ENCODE measurements at places on chromosomes 2 and 18.

DNA sequence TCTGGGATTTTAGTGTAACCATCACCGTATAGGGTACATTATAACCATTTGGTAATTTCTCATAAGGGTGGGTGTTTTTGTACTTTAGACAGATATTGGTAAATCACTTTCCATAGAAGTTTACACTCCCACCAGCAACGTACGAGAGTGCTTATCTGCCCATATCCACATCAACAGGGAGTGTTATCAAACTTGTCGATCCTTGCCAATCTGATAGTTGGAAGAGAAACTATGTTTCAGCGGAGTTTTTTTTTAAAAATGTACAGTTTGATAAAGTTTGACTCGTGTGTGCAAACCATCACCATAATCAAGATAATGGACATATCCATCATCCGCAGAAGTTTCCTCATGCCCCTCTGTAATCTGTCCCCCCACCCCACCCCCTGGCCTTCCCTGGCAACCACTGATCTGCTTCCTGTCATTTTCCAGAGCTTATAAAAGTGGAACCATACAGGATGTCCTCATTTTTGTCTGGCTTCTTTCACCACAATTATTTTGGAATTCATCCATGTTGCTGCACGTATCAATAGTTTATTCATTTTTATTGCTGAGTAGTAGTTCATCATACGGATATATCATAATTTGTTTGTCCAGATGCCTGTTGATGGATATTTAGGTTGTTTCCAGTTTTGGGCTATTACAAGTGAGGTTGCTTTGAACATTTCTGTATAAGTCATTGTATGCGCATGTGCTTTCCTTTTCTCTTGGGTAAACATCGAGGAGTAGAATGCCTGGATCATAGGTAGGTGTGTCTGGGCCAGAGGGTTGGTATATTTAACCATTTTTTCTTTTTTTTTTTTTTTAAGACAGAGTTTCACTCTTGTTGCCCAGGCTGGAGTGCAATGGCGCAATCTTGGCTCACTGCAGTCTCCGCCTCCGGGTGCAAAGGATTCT lies 18.6 kb downstream of the GLI2 start:
- no peak for DNase-seq

DNA sequence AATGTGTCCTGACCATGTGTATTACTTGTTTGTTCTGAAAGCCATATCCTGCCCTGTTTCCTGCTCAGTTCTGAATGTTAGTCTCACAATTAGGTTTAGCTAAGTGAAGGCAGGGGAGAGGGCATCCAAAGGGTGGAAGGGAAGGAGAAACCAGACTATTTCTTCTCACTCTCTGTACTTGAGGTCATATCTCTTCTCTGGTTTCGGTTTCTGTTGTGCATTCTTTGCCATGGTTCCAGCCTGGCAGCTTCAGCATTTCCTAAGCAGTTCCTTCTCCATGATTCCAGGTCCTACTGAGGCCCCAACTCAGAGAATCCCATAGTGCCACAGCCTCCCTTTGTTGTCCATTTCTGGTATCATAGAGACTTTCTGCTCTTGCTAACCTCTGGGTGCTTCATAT lies 40.3 kb upstream of the HNMT start:
- no peak for DNase-seq

DNA sequence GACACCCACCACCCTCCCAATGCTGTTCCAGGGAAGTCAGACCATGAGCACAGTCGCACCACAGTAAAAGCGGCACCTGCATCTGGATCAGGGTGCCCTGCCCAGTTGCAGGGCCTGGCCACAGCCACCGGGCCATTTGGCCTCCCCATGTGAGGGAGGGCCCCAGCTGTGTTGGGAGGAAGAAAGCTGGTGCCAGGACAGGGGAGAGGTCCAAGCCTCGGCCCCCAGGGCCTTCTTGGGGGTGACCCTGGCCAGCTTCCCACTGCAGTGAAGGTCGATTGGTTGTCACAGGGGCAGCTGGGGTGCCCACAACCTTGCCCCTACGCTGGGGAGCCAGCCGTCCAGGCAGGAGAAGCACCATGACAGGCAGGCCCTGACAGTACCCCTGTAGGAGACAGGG lies 183.2 kb upstream of the RAB6C start:
- no peak for DNase-seq

GRCh38 chr2:19120941-19121750 lies 237.3 kb downstream of the OSR1 start:
- no peak for DNase-seq

DNA sequence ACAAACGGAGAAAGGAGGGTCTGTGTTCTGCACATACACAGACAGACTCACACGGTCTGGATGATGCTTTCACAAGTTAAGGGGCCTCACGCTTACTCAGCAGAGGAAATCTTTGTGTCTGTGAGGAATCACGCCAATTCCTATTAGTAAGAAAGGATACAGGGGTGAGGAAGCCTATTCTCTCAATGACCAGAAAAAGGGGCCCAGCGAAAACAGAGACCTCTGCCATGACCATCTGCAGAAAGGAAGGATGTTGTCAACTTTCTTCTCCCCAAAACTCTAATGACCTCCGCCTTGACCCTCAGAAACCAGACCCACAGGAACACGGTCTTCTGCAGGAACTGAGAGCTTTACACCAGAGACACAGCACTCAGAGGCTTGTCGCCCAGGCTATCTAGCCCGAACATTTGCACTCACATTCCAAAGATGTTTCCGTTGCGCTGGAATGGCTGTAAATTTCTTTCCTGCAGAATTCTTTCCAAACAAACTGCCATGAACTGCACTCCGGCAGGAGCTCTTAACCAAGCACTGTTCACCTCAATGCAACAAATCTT lies 186.3 kb downstream of the TCF4 start:
- DNase-seq, result no peak

- DNase-seq, result no peak
These were observed 410.2 kb upstream of the CHST9 start for GRCh38 chr18:27595113-27595838.

GRCh38 chr2:40321016-40321623 lies 130.8 kb downstream of the SLC8A1 start:
- DNase-seq, result no peak

DNA sequence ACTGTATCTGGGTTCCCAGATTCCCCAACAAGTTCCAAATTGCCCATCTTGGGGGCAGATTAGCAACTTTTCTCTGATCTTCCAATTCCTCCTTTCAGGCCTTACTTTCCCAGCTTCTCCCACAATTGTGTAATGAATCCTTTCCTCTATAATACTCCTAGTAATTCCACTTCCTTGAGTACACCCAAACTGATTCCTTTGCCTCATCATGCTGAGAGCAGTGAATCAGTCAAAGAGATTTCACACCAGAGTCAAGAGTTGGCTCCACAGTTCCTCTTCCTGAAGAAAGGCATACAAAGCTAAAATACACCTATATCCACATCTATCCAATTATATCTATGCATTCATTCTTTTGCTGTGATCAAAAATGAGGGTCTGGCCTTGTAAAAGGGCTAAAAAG lies 28.6 kb upstream of the DAPL1 start:
- no peak for DNase-seq

GRCh38 chr2:235603659-235604058 lies 109.8 kb downstream of the AGAP1 start:
- DNase-seq, result no peak

DNA sequence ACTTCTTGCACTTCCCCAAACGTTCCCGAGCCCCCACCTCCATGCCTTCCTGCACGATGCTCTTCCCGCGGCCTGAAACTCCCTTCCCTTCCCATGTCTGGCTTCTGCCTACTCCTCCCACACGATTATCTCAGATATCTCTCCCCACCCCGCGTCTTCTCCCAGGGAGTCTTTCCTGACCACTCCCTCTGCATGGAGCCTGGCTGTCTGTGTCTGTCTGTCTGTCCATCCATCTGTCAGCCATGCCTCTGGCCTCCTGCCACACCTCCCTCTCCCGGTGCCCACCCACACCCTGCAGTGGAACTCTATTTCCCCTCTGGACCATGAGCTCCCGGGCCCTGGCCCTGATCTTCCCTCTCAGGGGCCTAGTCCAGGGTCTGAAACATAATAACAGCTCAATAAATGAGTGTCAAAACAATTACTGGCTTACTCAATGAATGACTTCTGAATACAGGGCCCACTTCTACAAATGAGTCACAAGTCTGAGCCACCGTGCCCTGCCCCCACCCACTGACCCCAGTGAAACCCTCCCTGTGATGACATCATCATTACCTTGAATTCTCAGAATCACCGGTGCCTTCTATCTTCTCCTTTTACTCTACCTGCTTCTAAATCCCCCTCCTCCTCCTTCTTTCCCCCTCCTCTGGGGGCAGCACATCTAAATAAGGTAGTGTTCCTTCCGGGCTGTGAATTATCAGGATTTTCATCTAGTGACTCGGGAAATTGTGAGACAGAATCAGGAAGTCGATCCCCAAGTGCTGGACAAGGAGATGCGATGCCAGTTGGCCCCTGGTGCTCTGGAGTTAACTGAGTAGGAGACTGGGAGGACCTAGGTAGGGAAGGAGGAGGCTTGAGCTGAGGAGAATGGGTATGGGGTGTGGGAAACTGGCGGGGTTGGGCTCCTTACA lies 46.1 kb upstream of the PLB1 start:
- no peak for DNase-seq

DNA sequence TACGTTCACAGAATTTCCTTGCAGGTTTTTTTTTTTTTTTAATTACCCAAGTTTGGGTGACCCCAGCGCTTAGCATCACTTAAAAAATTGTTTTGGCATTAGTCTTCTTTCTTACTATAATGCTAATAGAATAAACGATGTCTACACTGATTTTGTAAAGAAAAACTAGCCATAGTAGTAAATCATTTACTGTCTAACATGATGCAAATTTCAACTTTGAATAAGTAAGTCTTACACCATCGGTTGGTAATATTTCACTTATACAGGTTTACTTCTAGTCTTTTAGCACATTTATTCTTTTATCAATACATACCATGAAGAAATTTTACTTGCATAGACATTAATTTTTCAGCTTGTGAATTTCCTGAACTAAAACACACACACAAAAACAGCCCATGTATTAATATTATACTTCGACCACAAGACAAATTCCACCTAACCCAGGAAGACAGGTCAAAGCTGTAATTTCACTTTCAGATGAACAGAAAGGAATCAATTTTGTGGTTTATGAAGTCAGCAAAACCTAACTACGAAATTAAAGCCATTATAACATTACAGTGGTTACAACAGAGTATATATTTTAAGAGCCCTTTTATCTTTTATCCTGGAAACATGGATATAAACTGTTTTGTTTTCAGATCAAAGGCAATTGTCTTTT lies 1.9 kb downstream of the YES1 start:
- no peak for DNase-seq

DNA sequence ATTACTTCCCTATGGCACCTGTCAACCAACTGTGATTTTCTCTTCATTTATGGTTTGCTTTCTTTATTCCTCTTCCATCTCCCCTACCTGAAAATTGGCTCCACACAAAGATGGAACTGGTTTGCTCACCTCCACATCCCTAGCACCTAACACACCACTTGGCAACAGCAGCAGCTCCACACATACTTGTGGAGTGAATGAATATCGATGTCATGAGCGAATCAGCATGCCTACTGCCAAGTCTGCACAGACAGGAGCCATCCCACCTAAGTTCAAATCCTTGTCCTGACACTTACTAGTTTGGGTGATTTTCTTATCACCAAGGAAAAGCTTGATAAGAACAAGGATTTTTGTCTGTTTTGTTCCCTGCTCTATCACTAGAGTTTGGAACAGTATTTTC lies 191.4 kb upstream of the TMEM200C start:
- no peak for DNase-seq

DNA sequence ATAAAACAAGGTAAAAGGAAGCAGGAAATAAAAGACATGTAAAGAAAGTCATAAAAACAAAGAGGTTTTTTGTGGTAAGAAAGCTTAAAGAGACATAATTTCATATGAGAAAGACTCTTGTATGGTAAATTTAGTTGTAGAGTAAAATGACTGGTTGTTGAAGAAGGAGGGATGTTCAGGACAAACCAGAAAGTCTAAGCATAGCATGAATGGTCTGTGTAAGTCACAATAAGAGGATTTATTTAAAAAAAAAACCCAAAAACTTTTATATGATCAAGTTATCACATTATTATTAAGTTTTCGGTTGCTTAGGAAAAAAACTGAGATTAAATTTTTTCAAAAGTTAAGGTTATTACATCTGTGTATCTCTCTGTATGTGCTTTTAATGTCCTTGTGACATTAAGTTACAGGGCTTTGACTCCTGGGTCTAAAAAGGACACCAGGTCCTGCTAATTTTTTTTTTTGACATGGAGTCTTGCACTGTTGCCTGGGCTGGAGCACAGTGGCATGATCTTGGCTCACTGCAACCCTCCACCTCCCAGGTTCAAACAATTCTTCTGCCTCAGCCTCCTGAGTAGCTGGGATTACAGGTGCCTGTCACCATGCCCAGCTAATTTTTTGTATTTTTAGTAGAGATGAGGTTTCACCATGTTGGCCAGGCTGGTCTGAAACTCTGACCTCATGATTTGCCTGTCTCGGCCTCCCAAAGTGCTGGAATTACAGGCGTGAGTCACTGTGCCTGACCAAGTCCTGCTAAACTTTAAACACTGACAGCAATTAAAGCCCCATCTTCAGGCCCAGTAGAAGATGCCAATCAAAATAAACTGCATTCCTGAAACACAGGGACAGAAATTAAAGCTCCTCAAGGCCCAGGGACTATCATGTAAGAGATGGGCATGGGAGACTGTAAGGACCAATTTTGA lies 14.2 kb upstream of the OXER1 start:
- no peak for DNase-seq

DNA sequence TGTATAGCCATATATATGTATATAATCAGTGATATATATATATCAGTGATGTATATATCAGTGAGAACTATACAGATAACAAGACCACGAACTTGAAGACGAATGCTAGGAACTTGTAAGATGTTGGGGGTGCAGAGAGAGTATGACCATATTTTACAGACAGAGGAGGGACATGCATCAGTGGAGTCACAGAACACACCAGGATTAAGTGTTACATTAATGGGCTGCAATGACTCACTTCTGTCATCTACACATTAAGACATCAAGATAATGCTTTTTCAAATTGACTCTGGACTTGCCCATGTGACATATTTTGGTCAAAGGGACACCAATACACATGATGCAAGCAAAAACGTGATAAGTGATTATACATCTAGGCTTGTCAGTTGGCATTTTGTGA lies 501.0 kb downstream of the LRRTM4 start:
- DNase-seq, result no peak

GRCh38 chr2:124001696-124002430 lies 23.2 kb upstream of the CNTNAP5 start:
- DNase-seq, result no peak

GRCh38 chr2:217897816-217898806 lies 104.7 kb downstream of the TNS1 start:
- no peak for DNase-seq

DNA sequence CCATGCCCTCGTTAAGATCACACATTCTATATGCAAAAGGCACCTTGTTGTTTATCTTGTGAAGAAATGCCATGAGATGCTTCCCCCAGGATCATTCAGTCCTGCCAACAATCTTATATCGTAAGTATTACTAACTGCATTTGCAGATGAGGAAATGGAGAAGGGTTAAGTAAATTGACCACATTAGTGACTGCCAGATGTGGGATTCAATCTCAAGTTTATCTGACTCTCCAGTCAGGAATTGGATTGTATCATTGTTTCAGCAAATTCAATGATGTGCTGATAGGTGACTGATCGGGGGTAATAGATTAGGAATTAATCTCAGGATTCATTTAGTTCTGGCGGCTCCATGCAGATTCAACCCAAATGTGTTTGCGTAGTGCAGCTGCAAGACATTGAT lies 106.2 kb downstream of the CNTNAP5 start:
- DNase-seq, result no peak

All from NCI-H2081 (cell line).